Amniotic stem cell (primary cell): ENCODE measurements at places on chromosomes 1 and 21.

DNA sequence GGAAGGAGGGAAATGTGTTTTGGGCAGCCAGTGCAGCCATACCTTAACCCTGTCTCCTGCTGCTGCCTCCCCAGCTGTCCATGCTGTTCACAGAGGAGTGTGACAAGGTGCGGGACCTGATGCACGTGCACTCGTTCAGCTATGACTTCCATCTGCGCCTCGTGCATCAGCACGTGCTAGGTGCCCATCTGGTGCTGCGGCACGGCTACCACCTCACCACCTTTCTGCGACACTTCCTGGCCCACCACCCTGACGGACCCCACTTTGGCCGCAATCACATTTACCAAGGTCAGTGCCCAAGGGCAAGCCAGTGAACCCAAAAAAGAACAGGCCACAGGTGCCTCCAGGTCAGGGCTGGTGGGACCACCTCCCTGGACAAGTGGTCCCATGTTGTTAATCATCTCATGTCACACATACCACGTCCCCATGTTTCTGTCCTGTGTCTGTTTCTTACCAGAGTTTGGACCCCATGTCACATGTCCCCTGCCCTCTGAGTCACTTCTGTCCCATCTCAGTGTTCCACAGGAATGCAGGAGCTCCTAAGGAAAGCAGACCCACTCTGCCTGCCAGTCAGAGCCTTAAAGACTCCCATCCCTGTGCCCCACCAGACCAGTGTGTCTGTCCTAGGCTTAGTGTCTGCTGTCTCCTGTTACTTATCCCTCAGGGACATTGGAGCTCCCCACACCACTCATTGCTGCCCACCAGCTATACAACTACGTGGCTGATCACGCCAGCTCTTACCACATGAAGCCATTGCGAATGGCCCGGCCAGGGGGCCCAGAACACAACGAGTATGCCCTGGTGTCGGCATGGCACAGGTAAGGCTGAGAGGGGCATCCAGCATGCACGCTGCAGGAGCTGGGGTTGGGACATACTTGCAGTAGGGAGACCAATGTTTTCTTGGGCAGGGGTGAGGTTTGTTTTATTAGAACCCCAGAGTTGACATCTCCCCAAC is 6.6 kb downstream of the HYI start:
- DNase-seq: no peak

DNA sequence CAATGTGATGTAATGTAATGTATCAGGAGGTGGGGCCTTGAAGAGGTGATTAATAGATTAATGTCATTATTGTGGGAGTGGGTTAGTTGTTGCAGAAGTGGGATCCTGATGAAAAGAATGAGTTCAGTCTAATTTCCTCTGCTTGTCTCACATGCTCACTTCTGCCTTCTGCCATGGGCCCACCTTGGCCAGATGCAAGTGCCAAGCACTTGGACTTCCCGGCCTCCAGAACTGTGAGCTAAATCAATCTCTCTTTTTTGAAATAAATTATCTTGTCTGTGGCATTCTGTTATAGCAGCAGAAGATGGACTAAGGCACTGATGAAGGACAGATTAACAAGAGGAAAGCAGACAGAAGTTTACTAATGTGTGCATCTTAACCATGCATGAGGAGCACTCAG is 123.9 kb downstream of the ETS2 start:
- DNase-seq: no peak

GRCh38 chr1:243447844-243448243 is 192.0 kb downstream of the SDCCAG8 start:
- no peak for DNase-seq

- no peak for DNase-seq
Measured at GRCh38 chr1:221204055-221204833, 325.0 kb downstream of the HLX start.

- no peak for DNase-seq
Measured at GRCh38 chr21:33290441-33290840, 24.3 kb downstream of the IL10RB start.

DNA sequence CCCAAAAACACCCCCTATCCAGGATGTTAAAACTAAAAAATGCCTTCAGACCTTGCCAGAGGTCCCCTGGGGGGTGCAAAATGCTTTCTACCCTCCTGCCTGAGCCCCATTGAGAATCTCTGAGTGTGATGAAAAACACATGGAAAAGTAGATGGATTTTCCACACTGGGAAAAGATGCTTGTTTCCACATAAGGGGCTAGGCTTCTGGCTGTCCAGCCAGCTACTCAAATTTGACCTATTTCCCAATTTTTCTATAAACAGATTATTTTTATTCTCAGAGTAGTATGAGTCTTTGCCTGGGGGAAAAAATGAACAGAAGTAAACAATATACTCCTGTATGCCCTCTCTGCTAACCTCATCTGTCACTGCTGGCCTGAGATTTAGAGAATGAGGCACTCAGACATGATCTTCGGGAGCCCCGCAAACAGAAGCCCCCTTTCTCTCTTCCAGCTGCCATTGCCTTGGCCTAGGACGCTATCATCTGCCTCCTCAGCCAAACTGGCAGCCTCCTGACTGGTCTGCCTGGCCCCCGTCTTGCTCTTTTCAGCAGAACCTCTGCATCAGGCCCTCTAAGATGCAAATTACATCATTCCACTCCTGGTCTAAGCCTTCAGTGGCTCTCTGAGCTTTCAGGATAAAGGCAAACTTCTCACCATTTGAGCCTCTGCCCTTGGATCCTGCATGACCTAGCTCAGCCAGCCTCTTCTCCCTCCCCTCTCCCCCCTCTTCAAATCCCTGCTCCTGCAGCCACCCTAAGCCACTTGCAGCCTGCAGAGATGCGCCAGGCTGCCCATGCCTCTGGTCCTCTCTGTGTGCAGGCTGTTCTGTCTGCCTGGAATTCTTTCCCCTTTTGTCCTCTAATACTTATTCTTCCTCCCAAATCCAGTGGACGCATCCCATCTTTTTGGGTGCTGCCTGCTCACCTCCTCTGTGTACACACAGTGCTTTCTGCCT is 39.7 kb upstream of the TMEM125 start:
- DNase-seq: no peak
